ENCODE measurements at places on chromosomes 5 and 9.

DNA sequence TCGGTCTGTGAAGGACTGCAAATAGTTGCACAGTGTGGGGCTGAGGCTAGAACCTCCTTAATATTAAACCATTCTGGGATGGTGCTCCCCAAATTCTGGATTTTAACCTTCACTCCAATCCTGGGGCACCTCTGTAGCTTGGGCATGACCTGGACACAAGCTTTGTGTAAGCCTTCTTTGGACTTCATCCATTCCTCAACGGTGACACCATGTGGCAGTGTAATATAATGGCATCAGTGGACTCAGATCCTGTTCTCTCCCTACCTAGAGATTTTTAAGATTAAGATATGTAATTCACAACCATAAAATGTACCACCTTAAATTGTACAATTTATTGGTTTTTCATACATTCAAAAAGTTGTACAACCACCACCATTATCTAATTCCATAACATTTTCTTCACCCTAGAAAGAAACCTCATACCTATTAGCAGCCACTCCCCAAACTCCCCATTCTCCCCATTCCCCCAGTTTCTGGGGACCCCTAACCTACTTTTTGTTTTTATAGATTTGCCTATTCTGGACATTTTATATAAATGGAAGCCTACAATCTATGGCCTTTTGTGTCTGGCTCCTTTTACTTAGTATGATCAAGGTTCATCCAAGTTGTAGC, 4.8 kb upstream of the PLGRKT start:
- no peak for DNase-seq

DNA sequence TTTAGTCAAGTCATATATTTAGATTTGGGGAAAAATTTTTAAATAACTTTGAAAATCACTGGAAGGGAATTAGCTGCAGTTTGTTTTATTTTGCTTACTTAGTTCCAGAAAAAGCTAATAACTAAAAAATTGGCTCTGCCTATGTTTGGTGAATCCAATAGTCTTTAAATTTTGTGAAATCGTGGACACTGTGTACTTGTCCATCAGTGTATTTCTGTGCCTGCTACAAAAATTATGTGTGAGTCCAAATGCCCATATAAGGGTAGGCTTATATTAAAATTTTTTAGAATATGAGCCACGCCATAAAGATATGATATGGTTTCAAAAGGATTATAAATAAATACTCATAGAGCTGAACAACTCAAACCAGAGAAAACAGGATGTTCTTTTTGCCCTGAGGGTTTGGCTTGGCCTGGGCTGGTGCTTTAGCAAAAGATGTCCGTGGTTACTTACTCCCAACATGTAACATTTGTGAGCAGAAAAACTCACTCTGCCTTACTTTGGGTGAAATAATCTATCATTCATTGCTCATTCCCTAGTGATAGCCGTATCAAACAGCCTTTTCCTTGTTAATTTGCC, 133.2 kb upstream of the PRLR start:
- DNase-seq, result no peak

GRCh38 chr9:107378006-107378405, 94.9 kb downstream of the RAD23B start:
- no peak for DNase-seq

DNA sequence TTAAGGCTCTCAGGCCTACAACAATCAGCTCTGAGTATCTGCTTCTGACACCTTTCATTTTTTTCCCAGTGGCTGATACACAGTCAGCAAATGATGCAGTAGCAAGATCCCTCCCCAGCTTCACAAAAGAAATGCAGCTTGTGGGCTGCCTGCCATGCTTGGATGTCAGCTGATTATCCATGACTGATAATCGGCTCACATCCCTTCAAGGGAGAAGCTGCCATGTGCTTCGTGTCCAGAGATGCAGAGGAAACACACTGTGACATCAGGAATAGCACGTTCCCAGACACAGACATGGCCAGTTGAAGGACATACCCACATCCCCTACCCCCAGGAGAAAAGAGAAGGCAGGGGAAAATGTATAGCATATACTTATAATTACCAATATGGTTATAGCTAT, 27.9 kb downstream of the TMEM215 start:
- no peak for DNase-seq

DNA sequence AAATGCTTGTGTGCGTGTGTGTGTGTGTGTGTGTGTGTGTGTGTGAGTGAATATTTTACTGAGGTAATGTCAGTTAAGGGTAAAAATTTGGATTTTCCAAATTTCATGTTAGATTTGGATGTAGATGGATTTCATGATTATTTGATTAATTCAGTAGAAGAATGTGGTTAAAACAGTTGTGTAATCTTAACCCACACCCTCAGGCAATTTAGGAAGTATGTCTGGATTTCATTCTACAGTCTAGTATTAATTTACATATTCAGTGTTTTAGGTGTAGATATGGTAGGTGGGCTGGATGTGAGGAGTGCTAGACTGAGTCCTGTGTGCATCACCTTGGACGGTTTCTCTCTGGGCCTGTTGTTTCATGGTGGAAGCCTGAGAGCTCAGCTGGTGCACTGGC, 99.1 kb upstream of the CKMT2 start:
- DNase-seq, result no peak

GRCh38 chr5:33975852-33976251, 8.6 kb downstream of the SLC45A2 start:
- no peak for DNase-seq

DNA sequence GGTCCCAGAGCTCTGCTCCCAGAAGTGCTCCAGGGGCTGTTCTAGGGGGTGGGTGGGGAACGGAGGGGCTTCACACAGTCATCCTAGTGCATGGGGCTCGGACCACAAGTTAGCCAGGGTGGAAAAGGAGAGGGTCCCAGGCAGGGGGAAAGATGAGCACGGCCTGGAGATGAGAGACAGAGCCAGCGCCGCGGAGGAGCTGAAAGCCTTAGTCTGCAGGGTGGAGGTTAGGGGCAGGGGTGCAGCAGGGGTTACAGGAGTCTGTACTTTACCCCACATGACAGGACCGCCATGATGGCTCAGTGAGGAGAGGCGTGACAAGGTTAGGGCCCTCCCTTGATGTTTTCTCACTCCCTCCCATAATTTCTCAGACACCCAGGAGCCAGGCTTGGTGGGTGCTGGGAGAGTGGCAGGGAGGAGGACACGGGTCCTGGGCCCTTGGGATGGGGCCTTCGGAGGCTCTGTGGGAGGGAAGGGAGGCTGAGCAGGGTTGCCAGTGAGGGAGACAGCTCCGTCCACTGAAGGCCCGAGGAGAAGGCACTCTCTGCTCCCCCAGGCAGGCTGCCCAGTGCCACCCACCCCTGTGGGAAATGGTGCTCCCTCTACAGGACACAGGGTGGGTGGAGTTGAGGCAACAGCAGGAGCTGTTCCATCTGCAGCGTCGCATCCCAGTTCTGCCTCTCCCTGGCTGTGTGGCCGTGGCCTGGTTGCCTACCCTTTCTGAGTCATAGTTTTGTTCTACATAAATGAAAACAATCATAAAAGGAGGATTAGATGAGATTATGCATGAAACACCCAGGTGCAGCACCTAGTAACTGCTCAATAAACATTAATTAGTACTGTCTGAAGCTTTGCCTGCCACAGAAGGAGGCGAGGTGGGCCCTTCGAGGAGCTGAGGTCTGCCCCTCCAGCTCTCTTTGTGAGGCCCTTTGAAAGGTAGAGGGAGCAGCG, 66.2 kb downstream of the NDST1 start:
- DNase-seq, result no peak

DNA sequence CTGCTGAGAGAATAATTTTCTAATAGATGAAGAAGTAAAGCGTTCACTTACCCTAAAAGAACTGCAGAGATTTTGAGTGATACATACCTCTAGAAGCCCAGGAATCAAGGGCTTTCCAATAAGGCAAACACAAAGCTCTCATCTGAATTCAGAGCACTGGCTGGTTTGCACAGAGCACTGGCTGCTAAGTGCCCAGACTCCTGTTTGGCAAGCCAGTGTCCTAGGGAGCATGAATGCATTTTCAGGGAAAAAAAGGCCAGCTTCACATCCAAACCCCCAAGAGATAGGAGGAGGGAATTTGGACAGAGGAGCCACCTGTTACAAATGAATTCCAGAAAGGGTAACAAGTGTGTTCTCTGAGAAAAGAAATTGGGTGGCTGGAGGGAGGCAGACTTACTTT, 65.3 kb downstream of the ARSB start:
- no peak for DNase-seq

- DNase-seq, result no peak
Measured at GRCh38 chr9:92774274-92774673, 9.6 kb upstream of the BICD2 start.

DNA sequence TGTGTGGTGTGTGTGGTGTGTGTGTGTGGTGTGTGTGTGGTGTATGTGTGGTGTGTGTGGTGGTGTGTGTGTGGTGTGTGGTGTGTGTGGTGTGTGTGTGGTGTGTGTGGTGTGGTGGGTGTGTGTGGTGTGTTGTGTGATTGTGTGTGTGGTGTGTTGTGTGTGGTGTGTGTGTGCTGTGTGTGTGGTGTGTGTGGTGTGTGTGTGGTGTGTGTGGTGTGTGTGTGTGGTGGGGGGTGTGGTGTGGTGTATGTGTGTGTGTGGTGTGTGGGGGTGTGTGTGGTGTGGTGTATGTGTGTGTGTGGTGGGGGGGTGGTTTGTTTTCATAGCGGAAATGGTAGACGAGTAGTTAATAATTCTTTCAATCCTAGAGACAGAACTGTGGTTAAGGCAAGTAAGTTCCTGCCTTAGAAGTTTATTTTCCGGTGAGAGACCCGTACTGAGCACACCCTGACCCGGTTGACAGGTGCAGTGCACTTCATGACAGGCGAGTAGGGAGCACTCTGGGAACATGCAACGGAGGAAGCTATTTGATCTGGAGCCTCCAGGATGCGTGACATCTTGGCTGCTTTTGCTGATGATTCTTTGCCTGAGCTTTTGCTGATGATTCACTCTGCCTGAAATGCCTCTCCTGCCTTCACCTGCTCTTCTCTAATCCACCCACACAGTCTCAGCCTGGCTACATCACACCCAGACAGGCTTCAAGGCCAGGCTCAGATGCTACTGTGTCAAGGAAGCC, 21.7 kb upstream of the FAT2 start:
- DNase-seq, result no peak

- no peak for DNase-seq
Measured at GRCh38 chr5:179223528-179223927, 121.7 kb downstream of the ADAMTS2 start.

DNA sequence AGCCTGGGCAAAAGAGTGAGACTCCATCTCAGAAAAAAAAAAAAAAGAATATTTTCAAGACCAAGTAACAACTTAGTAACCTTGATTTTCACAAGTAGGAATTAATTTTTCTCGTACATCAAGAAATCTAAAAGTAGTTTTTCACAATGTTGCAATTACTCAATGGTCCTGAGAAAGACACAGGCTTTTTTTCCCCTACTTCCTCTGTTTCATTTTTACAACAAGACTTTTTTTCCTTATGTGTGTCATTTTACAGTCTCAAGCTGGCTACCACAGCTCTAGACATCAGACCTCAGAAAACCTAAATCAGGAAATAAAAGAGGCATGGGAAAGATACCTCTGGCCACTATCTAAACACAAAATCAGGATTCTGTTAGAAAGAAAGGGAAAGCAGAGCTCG, 45.9 kb downstream of the WDR36 start:
- no peak for DNase-seq

DNA sequence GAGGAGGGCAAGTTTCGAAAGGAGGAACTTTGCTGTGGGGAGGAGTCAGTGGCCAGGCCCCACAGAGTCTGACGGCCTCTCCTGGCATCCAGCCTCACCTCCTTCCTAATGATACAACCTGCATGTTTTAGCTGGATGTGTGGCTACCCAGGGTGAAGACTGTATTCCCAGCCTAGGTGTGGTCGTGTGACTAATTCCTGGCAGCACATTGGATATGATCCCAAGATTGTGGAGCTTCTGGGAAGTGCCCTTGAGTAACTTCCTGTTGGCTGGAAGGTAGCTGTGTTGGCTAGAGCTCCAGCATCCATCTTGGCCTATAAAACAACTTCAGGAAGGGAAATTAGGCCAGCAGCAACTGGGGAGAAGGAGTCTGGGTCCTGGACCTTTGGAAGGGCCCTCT, 19.0 kb upstream of the LPCAT1 start:
- DNase-seq, result no peak

DNA sequence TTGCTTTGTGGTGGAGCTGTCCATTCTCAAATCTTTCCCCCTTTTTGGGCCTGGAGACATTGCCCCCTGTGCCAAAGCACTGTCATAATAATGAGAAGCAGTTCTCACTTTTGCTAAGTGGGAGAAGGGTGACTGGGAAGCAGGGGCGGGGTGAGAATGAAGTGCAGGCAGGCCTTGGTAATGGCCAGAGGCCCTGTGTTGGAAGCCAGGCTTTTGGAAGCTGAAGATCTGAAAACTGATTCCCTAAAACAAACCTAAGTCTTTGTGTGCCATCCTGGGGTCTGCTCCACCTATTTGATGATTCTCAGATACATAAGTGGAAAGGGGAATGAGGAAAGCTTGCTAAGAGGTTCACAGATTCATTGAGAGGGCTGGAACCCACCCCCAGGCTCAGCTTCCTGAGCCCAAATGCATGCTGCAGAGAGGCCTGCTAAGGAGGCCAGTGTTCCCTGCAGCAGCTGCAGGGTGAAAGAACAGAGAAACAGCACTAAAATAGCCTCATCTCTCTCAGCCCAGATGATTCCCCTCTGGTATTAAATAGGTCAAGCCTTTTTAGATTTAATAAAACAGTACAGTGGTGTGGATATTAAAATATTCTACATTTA, 75.0 kb downstream of the NSG2 start:
- DNase-seq, result no peak

- DNase-seq, result no peak
Measured at GRCh38 chr9:25427290-25427689, 251.0 kb downstream of the TUSC1 start.

DNA sequence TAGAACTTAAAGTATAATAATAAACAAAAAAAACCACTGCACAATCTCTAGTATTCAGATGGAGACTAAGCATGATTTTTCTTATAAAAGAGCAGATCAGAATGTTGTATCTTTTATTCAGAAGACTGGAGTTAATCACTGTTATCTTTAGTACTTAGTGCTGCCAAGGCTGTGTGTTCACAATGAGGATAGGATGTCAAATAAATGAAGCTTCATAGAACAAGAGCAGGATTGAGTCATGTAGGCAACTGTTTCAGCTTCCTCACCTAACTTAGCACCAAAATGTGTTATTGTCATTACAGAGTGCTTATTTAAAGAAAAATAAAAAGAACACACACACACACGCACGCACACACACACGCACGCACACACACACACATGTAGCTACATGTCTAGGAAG, 58.1 kb upstream of the CDKN2B start:
- no peak for DNase-seq

- no peak for DNase-seq
Measured at GRCh38 chr9:136220017-136220729, 15.2 kb upstream of the LHX3 start.

- DNase-seq, result no peak
Measured at GRCh38 chr9:70615464-70616138, 201.1 kb upstream of the KLF9 start.

GRCh38 chr5:52869391-52869790, 81.7 kb downstream of the ITGA1 start:
- no peak for DNase-seq

- no peak for DNase-seq
Measured at GRCh38 chr5:178839319-178839704, 20.4 kb upstream of the ZNF354B start.

Data from stimulated activated CD8-positive, alpha-beta memory T cell treated with anti-CD3 and anti-CD28 coated beads, Interleukin-15, amount 100 ng/mL, for 24 hours (primary cell).